ENCODE measurements at places on chromosomes 6 and 20.

DNA sequence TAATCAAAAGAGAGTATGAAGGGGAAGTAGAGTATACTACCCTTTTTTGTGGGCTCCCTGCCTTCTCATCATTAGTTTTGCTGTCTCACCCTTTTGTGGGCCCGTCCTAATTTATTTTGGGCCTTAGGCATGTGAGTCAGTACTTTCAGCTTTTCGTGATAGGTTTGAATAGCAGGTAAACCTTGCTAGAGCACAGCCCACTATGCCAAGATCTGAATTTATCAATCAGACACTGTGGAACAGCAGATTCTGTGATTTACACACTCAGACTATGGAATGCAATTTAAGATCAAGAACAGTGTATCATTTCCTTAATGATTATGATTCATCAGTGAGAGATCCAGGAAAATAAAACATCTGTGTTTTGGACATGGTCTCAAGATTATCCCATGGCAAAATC lies 1117.1 kb downstream of the KHDRBS2 start:
- no peaks in the 10 kb centered on the region for H3K4me1 ChIP-seq
- H3K4me3 ChIP-seq = no peak overlapping the region
- no peaks in the 10 kb centered on the region for H3K27me3 ChIP-seq
- DNase-seq = peak; percentile 71
- no peaks in the 10 kb centered on the region for H3K36me3 ChIP-seq

- H3K36me3 ChIP-seq = no peaks in the 10 kb centered on the region
- DNase-seq = no peak
- H3K27ac ChIP-seq = no peak overlapping the region
- no peak overlapping the region for H3K4me3 ChIP-seq
These were observed 39.4 kb downstream of the SLC22A23 start for GRCh38 chr6:3417473-3417872.

DNA sequence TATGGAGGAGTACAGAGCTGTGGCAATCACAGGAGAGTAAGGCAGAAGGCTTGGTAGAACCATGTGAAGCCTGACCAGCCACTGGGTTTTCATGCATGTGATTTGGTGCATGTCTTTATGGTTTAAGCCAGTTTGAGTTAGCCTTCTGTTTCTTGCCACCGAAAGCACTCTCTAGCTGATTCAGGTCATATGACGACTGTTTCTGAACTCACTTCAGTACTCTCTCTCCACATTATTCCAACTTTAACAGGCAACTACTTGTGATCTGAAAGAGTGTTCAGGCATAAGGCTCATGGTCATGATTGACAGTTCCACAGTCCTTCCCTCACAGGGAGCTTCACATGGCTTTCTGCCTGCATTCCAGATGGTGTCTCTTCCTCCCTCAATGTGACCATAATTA lies 63.3 kb upstream of the TAB2 start:
- no peak overlapping the region for H3K27ac ChIP-seq
- H3K4me1 ChIP-seq = no peaks in the 10 kb centered on the region
- no peak overlapping the region for H3K4me3 ChIP-seq
- H3K27me3 ChIP-seq = no peaks in the 10 kb centered on the region
- no peak for DNase-seq

- no peak for DNase-seq
- no peaks in the 10 kb centered on the region for H3K4me1 ChIP-seq
- no peaks in the 10 kb centered on the region for H3K36me3 ChIP-seq
- H3K4me3 ChIP-seq = no peak overlapping the region
- H3K27me3 ChIP-seq = no peaks in the 10 kb centered on the region
These were observed 144.2 kb downstream of the BTBD9 start for GRCh38 chr6:38495518-38495917.

GRCh38 chr20:41185013-41185757 lies 47.8 kb downstream of the PLCG1 start:
- peaks cover 17% of the 10 kb centered on the region for H3K4me1 ChIP-seq
- H3K27ac ChIP-seq = no peak overlapping the region
- peaks cover 1% of the 10 kb centered on the region for H3K36me3 ChIP-seq
- H3K4me3 ChIP-seq = no peak overlapping the region
- no peaks in the 10 kb centered on the region for H3K27me3 ChIP-seq

- H3K27me3 ChIP-seq = peaks cover 10% of the 10 kb centered on the region
- no peaks in the 10 kb centered on the region for H3K36me3 ChIP-seq
- peaks cover 3% of the 10 kb centered on the region for H3K4me1 ChIP-seq
- H3K4me3 ChIP-seq = peak within 1 kb of the TSS; percentile 37
- no peak within 1 kb of the TSS for H3K27ac ChIP-seq
- DNase-seq = no peak
These were observed at the start of gene DDO for GRCh38 chr6:110415086-110415916. Gene DDO, minus strand, starts transcription at chr6:110415575. Its CDS starts 2,113 bp downstream, at chr6:110413462.

DNA sequence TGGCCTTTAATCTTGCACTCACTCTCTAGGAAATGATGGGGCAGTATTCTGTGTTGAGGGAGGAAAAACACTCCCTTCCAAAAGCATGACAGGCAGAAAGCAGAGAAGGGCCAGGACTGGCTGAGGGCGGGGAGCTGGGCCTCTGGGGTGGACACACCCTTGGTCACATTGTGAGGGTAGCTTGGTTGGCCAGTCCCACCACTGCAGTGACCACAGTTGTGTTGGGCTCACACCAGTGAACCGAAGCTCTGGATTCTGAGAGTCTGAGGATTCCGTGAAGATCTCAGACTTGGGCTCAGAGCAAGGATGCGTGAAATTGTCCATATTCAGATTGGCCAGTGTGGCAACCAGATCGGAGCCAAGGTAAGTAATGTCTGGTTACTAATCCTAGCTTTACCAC lies at the start of gene TUBB1:
TSS of gene TUBB1 (plus strand) at position 213 of the 400 bp plus-strand sequence. CDS start at position 307, 94 bp downstream.
- no peak within 1 kb of the TSS for H3K27ac ChIP-seq
- no peak within 1 kb of the TSS for H3K4me3 ChIP-seq
- peaks cover 26% of the 10 kb centered on the region for H3K4me1 ChIP-seq
- H3K36me3 ChIP-seq = peaks cover 12% of the 10 kb centered on the region

GRCh38 chr6:24957199-24957598 lies 21.4 kb upstream of the RIPOR2 start:
- H3K36me3 ChIP-seq = no peaks in the 10 kb centered on the region
- H3K4me3 ChIP-seq = no peak overlapping the region
- H3K27me3 ChIP-seq = no peaks in the 10 kb centered on the region
- H3K27ac ChIP-seq = no peak overlapping the region

- H3K27ac ChIP-seq = no peak overlapping the region
- no peaks in the 10 kb centered on the region for H3K36me3 ChIP-seq
- DNase-seq = no peak
- H3K4me3 ChIP-seq = no peak overlapping the region
- peaks cover 34% of the 10 kb centered on the region for H3K4me1 ChIP-seq
- no peaks in the 10 kb centered on the region for H3K27me3 ChIP-seq
These were observed 229.0 kb downstream of the ZMYND8 start for GRCh38 chr20:47127546-47127945.

- H3K27me3 ChIP-seq = no peaks in the 10 kb centered on the region
- no peaks in the 10 kb centered on the region for H3K4me1 ChIP-seq
- no peak overlapping the region for H3K27ac ChIP-seq
- DNase-seq = no peak
- no peaks in the 10 kb centered on the region for H3K36me3 ChIP-seq
- H3K4me3 ChIP-seq = no peak overlapping the region
These were observed 89.8 kb downstream of the C6orf118 start for GRCh38 chr6:165219629-165220028.

Data from keratinocyte (primary cell).